Thymus (tissue), 14 donors: ENCODE measurements at places on chromosomes 1 and 21. TPM values are rescaled to one million over a fixed set of nuclear protein-coding genes. Genes with fewer than 3 reads are reported as not detected.
A peak's percentile ranks its signal among the peaks of the same experiment; 100 is the strongest.

- DNase-seq: no peak
These were observed 1519.1 kb downstream of the BRINP3 start for GRCh38 chr1:188958461-188959115.

TEDDM1 gene
- 0.02 TPM for polyA plus RNA-seq

DNA sequence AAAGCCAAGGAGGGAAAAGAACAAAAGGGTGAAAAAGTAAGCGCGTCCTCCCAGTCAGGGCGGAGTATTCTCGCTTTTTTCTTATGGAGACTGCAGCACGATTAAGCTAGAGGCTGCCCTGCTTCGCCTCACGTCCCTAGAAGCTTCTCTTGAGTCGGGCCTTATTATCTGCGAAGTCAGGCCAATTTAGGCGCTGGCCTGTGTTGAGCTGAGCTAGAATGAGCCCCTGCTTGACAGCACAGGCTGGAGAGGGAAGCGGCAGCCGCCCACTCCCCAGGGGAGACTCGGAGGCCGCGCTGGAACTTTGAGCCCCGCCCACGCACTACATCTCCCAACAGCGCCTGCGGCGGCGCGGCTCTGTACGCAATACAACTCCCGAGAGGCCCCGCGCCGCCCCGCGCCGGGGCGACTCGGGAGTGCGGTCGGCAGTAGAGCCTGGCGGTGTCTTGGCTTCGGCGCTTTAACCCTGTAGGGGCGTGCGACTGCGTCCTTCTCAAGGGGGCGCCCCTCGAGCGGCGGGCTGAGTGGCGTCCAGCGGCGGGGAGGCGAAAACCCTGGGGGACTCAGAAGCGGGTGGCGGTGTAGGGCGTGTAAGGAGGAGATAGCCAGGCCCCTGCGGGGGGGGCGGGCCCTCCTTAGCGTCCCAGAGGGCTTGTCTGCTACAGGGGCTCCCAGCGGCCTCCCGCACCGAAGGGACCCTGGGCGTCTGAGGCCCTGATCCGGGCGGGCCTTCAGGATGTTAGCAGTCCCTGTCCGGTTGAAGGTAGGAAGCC is 888 bp downstream of the ZNF436 start:
- DNase-seq: peak; percentile 91

GRCh38 chr1:3021233-3021671 is at the start of gene ACTRT2:
TSS of gene ACTRT2 (plus strand) at chr1:3021467. CDS start at chr1:3021687, 220 bp downstream.
- DNase-seq: no peak

- no peak for DNase-seq
These were observed 23.5 kb downstream of the SMYD3 start for GRCh38 chr1:246483569-246483933.

- no peak for DNase-seq
These were observed 2.0 kb upstream of the USF1 start for GRCh38 chr1:161047436-161048420.

CLCA4 gene
- 0.59 TPM for polyA plus RNA-seq

GRCh38 chr1:175033953-175034352 is 10.7 kb upstream of the MRPS14 start:
- DNase-seq: no peak

PAPPA2 gene
- 0.02 TPM for polyA plus RNA-seq

DNA sequence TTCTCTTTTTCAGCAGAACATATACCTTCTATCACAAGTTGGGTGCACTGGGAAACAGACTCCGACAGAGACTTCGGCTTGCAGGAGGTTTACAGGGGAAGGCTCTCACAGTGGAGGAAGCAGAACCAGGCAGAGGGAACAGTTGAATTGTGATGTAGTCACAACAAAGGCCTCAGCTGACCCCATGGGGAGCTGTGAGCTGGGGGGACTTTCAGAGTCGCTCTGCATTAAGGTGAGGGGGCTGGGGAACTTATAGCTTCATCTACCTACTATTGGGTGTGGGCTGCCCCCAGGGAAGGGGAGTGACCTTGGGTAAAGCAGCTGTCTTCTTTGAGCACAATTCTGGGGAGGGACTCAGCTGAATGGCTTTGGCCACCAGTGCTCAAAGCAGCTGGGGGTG is 94.9 kb upstream of the POU3F1 start:
- DNase-seq: no peak

- no peak for DNase-seq
These were observed 38.8 kb downstream of the CASQ2 start for GRCh38 chr1:115729756-115730155.

DNA sequence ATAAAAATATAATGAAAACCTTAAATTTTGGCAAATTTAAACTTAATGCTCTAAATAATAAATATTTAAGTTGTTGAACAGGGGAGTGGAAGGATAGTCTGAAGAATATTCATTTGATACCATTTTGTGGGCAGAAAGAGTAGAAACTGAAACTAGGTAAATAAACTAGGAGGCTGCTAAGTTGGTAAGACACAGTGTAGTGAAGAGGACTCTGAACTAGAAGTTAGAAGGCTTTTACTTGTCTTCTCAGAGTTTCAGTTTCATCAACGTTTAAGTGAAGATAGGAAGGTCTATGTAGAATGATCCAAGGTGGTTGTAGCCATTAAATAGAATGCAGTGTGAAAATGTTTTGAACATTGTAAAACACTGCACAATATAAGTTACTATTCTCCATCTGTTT is 516.9 kb downstream of the AMY1C start:
- no peak for DNase-seq

- DNase-seq: no peak
These were observed 2.4 kb upstream of the PDXK start for GRCh38 chr21:43716376-43717165.

DNA sequence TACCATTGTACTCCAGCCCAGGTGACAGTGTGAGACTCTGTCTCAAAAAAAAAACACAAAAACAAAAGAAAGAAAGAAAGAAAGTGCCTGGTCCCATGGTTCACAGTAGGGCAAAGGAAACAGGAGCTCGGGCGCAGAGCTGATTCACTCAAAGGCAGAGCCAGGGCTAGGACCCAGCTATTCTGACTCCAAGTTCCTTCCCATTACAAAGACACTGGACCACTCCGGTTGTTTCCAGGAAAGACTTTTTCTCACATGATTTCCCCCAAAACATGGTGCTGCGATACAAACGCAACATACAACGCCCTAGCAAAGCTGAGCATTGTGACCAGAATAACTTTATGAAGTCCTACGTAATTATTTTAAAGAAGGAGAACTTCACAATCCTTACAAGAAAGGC is 10.7 kb downstream of the ABCG1 start:
- DNase-seq: no peak

- DNase-seq: no peak
These were observed 8.7 kb downstream of the MTFR1L start for GRCh38 chr1:25828491-25828890.

- no peak for DNase-seq
These were observed 304.6 kb upstream of the FAM78B start for GRCh38 chr1:166471359-166471758.

- DNase-seq: no peak
These were observed 34.0 kb upstream of the SSX2IP start for GRCh38 chr1:84724128-84724860.

DNA sequence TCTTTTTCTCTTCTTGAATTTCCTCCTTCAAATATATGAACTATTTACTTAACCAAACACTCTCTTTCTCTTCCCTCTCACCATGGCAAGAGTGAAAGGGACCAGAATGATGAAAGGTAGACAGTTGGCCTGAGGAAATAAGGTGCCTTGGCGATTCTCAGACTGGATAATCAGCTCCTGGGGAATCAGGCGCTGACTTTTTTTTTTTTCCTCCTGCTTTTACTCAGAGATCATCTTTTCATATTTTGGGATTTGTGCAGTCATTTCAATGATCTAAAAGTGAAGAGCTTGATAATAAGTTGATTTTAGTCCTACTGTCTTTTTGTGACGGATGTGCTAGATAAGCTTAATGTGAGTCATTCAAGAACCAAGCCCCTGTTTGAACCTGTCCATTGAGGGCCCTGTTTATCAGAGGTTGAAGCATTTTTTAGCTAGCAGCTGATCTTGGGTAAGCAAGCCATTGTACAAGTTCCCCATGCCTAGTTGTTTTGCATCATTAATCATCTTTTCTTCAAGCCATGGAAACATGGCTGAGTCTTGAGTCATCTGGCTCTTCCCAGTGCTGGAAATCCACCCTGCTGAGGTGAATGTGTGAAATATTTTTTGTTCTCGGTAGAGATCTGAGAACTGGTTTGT is 40.8 kb downstream of the ITSN1 start:
- DNase-seq: no peak

GRCh38 chr1:89460325-89460724 is 64.3 kb upstream of the LRRC8B start:
- DNase-seq: no peak

- no peak for DNase-seq
These were observed 94.2 kb upstream of the WLS start for GRCh38 chr1:68326481-68326880.

DNA sequence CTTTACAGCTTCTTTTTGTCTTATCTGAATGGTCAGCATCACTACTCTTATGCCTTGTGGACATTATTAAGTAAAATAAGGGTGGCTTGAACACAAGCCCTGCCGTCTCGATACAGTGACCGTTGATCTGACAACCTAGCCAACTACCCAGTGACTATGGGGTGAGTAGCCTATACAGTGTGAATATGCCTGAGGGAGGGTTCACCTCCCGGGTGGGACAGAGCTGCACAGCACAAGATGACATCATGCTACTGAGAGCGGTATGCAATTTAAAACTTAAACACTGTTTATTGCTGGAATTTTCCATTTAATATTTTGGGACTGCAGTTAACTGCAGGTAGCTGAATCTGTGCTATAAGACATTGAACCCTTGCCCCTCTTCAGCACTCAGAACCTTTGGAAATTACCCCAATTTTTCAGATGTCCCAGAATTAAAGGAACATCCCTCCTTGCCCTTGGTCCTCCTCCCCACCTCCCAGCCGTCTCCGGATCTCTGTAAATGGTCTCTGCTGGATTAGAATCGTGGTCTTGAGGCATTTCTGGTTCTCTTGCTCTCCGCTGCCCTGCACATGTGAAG is 618.5 kb downstream of the PTPRU start:
- DNase-seq: no peak

DNA sequence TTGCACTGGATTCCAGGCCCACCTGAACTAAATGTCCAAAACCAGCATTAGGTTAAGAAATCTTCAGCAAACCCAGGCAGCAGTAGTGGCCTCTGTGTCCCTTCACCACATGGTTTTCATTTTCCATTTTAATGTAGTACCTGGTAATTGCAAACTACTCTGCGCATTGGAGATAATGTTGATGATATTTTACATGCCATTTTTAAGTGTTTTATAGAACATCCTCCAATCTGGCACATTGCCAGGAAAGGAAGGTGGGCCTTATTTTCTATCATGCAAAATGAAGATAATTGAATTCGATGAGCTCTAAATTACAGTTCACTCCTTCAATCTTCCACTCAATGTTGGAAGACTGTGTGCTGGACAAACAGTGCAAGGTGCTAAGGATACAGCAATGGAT is 89.5 kb downstream of the ZC3H11B start:
- DNase-seq: no peak

- DNase-seq: no peak
These were observed 32.4 kb downstream of the GALNT2 start for GRCh38 chr1:230099465-230099864.

ASTN1 gene
- polyA plus RNA-seq: 0.09 TPM

DNA sequence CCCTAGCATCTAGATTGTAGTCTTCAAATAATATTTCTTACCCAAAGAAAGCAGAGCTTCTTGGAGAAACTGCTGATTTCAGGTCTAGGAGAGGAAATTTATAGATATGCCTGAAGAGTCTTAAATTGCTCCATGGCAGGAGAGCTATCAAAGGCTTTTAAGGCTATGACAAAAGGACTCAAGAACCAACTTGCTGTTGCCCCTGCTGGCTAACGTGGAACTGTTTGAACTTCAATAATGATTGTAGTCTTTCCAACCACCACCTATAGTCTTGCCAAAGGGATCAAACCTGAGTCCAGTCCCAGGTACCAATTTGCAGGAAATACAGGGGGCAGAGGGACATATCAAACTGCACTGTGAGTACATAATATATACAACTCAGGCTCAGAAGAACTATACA is 336.2 kb upstream of the ESRRG start:
- DNase-seq: no peak

DNA sequence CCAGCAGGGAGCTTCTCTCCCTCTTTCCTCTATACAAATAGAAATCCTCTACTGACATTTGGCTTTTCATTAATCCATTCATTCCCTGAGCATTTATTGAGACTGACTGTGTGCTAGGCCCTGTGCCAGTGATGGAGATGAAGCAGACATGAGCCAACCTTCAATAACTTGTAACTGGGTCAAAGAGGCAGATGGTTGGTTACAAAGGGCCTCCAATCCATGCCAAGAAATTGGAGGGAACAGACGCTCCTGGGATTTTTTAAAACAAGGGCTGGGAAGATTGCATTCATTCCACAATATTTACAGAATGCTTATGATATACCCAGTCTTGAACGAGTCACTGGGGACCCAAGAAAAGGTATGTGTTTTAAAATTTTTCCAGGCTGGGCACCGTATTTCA is 6.2 kb downstream of the HPCAL4 start:
- no peak for DNase-seq

DNA sequence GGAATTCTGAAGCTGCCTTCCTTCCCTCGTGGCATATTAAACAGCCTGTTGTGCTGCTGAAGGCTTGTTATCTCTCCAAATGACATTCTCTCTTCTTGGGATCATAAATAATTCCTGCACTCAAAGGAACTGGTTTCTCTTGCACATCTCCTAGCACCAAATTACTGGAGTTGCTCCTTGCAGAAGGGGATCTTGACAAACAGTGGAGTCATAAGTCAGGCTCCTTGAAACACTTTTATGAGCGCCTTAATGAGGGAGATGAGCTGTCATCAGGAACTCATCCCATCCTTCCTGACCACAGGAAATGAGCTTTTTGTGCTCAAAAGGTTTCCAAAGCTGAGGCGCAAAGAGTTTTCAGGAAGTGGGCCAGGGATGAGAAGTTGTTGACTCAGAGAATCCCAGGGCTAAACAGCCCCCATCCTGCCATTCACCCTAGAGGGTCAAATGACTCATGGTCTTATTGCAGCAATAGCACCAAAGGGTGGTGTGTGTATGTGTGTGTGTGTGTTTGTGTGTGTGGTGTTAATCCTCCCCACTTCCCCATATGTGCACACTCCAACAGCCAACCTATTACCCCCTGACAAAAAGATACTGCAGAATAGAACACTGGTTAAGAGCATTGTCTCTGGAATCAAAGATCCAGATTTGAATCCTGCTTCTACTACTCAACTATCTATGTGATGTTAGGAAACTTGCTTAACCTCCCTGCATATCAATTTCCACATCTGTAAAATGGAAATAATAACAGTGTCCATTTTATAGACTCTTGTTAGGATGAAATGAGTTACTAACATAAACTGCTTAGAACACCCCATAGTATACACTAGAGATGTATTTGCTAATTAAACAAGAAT is 2.8 kb upstream of the PHC2 start:
- no peak for DNase-seq

CFHR1 gene
- polyA plus RNA-seq: 0.09 TPM

DNA sequence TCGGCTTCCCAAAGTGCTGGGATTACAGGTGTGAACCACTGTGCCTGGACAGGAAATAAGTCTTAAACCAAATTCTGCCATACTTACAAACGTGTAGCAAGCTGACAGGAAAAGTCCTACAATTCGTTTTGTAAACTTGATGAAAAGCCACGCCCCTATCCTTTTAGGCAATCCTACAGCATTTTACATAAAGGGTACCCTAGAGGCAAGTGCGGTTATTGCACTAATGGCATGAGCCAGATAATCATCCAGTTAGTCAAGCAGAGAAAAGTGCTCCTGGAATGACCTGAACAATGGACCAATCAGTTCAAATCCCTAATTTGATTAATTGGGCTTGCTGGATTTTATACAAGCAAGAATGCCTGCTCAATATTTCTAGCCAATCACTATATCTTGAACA is 338.2 kb downstream of the KIF26B start:
- no peak for DNase-seq
